Amniotic stem cell (primary cell): ENCODE measurements at places on chromosomes 2 and 18.

DNA sequence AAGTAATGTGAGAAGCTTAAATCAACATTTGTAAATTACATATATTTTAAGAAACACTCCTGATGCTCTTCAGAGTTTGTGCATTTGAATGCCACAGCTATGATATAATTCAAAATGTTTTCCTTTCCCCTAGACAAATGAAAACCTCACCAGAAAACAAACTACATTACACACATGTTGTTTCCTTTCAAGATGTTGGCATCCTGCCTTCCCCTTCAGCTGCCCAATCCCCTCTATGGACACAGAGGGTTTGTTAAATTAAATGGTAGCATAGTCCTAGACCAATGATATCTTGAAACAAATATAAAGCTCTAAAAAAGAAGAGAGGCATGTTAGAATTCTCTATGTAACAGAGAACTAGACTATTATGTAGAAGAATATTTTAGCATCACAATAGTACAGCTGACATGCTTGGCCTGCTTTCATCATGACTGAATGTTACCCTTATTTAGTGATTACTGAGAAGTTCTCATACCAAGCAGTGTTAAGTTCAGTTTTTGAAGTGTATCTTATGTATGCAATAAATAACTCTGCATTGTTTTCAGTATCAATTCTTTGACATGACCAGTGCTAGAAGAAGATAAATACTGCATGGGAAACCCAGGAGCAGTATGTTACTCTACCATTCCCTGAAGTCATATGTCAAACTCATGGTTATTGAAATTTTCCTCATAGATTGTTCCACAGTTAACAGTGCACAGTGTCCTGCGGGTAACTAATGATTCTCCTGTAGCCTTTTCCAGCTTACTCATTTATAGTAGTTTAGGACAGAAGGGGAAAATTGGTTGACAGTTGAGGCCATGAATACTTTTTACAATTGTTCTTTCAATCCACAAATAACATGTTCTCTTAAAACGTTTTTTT, 316.3 kb upstream of the KCNJ3 start:
- DNase-seq = no peak

DNA sequence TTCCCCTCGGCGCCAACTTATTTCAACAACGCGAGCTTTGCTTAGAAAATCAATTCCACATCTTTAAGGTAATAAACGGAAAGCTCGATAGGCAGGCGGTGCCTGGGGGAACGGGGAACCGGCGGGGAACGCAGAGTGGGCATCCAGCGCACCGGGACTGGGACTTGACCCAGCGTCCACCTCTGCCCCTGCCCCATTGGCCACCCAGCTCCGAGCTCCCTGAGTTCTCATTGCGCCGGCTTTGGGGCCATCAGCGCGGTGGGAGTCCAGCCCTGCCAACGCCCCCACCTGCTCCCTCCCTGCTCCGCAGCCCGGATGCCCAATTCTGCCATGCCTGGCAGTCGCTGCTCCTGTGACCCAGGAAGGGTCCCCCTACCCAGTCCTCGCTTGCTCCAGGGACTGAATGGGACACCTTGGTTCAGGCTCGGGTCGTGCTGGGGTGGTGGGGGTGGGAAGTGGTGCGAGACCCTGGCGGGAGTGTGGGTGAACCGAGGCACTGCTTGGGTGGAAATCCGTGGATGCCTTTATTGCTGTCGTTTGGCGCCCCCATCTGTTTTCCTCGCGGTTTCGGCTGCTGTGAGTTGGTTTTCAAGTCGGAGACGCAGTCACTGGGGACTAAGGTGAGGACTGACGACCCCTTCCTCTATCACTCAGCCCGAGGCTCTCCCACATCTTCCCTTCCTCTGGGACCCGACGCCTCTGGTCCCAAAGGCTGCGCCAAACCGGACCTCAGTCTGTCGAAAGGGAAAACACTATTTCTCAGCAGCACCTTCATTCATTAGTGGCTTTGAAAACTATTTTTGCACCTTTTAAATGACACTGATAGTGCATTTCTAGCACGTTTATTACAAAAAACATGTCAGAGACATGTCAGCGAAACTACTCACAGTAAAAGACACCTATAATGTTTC, 2.4 kb upstream of the EVX2 start:
- peak; percentile 48 for DNase-seq

DNA sequence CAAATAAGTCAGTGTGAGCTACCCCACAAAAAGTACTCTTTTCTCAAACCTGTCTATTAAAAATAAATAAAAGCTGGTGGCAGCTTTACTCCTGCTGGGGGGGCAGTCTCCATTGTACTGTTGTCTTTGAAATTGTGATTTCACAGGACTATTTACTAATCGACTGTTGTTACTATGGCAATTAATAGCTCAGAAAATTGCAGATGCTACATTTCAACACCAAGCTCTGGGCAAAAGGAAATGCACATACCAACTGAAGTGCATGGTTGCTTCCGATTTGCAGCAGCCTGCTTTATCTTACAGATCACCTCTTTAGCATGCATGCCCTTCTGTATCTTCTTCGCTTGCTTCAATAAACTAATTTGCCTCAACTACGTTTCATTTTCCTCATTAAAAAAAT, 117.6 kb upstream of the DAPL1 start:
- no peak for DNase-seq

GRCh38 chr2:100248044-100248330, 74.3 kb downstream of the LONRF2 start:
- DNase-seq = no peak

- DNase-seq = no peak
These were observed 11.1 kb upstream of the DNPEP start for GRCh38 chr2:219398721-219399363.

- DNase-seq = no peak
These were observed 93.8 kb downstream of the CMPK2 start for GRCh38 chr2:6771634-6772611.

- no peak for DNase-seq
These were observed 164.9 kb downstream of the SMAD7 start for GRCh38 chr18:48785736-48786454.

DNA sequence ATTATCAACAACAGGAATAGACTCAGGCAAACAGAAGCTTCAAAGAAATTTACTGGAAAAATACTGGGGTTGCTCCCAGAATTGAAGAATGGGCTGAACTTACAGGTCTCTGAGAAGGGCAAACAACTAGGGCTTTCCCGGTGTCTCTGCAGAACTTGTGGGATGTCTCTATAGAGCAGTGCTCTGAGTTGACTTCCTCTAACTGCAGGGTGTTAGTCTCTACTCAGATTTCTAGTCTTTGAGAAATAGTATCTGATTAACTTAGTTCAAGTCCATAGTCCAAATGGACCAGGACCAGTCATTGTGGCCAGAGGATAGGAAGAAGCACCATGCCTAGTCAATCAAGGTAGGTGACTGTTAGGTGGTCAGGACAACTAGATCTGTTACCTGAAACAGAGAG, 45.8 kb downstream of the LIMS1 start:
- DNase-seq = no peak

DNA sequence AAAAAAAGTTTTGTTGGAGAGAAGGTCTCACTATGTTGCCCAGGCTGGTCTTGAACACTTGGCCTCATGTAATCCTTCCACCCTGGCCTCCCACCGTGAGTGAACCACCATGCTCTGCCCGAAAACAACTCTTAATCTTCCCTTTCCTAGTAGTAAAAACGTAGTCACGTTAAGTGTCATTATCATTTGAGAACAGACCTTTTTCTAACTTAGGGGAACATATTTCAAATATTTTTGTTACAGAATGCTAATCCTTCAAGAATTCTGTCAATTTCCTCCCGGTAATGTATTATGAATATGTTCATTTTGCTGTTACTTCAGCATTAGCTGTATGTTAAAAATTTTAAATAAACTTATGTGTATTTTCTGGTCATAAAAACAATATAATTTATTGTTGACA, 49.7 kb downstream of the MTA3 start:
- DNase-seq = no peak

DNA sequence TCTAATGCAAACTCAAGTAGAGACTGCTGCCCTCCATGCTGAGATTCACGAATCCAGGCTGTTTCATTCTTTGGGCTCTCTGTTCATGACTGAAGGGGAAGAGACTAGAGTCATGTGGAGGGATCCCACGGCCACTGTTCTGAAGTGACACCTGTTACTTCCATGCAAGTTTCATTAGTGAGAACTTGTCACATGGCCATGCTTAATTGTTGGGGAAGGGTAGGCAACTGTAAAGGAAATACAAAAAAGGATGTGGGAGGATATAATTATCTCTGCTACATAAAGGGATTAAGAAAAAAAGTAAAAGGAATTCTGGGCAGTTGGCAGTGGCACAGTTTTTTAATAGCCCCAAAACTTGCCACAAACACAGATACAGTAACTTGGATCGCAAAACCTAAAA, 28.0 kb upstream of the PSME4 start:
- DNase-seq = no peak

- no peak for DNase-seq
These were observed 18.4 kb upstream of the B3GNT2 start for GRCh38 chr2:62177392-62178049.

GRCh38 chr2:75454241-75454620, 106.5 kb downstream of the EVA1A start:
- DNase-seq = no peak

DNA sequence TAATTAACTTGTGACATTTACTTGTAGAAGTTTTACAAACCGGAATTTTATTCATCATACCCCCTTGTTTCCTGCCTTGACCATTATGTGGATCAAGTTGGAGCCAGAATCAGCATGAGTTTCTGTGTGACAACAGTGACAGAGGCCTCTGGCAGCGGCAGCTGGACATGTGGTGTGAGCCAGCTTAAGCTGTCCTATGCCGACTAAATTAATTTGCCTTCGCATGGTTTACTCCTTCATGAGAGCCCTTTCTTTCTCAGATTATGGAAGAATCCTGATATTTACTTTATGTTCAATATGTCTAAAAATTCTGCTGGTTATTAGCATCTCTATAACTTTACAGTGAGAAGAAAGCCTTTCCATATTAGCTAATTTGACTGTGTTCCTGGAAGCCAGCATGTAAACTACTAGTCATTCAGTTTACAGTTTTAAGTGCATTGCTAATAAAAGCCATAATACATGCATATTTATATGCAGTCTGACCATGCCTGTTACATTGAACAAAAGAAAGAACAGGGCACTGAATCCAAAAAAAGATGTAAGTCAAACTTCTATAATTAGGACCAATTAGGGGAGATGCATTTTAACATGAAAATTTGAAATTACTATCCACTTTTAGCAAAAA, 495.8 kb upstream of the ACVR2A start:
- DNase-seq = no peak

DNA sequence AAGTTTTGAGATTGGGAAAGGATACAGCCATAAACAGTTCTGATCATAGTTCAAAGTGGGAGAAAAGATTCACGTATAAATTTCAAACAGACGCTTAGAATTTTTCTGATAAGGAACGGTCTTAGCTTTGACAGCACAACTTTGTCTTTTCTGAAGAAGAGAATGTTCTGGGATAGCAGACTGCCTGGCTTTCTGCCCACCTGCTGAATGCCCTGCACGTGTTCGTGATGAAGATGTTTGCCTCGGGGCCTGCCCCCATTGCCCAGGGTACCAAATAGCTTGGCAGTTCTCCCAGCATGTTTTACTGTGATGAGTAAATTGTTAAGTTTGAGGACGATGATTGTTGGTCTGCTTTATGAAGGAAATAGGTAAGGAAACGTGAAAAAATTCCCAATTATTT, 4.6 kb downstream of the MRPL33 start:
- no peak for DNase-seq

- no peak for DNase-seq
These were observed 240.9 kb downstream of the AGAP1 start for GRCh38 chr2:235734688-235735231.

- no peak for DNase-seq
These were observed 26.5 kb upstream of the C2orf74 start for GRCh38 chr2:61135510-61135909.

- no peak for DNase-seq
These were observed 600.1 kb upstream of the RAB6C start for GRCh38 chr2:129379411-129379810.

DNA sequence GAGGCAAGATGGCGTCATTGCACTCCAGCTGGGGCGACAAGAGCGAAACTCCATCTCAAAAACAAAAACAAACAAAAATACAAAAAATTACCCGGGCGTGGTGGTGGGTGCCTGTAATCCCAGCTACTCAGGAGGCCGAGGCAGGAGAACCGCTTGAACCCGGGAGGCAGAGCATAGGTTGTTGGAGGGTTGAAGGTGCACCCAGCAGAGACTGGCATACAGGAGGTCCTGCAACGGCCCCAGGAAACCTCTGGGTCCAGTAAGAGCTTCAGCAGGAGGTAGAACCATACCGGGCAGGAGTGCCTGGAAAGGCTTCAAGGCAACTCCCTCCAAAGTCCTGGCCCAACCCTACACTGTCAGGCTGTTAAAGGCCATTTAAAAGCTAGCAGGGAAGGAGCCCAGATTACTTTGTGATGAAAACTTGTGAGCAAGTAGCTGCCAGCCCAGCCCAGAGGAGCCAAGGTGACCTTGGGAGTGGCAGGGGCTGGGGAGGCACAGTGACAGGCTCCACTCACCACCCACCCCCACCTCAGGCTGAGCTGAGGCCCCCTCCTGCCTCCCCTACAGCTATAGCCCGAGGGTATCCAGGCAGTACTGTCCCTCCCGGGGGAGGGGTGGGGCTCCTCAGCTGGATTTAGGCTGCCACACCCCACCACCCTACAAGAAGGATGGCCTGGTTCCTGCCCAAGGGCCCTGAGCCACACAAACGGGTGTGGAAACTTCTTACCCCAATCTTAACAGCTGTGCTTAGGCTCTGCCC, 28.1 kb downstream of the TFCP2L1 start:
- DNase-seq = no peak

DNA sequence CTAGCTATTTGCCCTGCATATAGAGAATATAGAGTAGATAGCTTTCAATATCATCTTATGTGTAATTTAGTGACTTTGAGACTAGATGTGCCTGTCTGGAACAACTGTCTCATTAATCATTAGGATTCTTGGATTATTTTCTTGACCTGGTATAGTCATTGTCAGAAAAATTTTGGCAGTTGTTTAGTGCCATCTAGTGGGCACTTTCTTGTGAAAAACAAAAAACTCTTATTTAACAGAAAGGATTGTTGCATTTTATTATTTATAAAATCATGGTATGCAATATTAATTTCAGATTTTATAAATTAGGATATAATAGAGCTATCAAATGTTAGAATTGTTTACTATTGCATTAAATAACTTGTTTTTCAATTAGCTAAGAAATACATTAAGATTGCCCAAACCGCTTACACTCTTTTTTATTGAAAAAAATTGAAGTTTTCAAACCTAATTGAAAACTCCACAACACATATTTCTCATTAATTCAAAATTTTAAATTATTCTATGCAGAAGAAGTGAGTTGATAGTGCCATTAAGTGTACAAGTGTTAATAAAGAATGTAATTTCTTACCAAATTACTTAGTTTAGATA, 80.3 kb downstream of the DYNAP start:
- peak; percentile 10 for DNase-seq
